Fibroblast of skin of left biceps (primary cell): ENCODE measurements at places on chromosomes 3 and 15.

DNA sequence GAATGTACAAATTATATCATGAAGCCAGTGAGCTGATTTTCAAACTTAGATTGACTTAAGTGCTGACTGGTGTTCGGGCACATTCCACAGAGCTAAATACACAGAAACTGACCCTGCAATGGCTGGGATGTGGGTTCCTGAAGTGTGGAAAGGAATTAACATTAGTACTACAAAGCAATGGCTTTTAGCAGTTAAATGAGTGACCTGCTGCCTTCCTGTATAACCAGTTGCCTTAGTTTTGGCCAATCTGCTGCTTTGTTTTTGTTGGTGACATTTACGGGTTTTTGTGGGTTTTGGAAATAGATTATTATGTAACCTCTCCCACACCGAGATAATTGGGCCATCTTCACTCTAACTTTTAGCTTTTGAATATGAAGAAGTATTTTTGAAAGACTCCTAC, 2.4 kb upstream of the SKIC8 start:
- no peak for DNase-seq

GRCh38 chr3:20380295-20380694, 194.3 kb upstream of the SGO1 start:
- DNase-seq: no peak

DNA sequence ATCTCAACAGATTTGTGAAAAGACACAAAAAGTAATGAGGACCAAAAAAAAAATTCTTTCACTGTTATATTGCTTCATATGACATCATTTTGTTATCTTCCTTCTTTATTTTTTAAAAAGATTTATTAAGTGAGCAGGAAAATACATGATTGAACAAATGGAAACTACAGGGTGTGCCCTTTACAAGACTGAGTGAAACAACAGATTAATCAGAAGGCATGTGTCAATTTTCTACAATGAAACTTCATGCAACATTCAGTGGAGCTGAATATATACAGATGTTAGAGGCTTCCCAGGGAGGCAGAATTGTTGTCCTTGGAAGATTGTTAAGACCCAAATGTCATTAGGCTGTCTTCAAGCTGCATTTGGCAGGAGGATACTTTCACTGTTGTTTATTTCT, 28.4 kb upstream of the SLC2A2 start:
- no peak for DNase-seq

- no peak for DNase-seq
These were observed 149.2 kb downstream of the CNTN4 start for GRCh38 chr3:2247831-2248230.

GRCh38 chr3:3503411-3503810, 295.8 kb upstream of the LRRN1 start:
- DNase-seq: peak; percentile 11

- no peak for DNase-seq
These were observed 16.5 kb downstream of the ZXDC start for GRCh38 chr3:126459111-126459762.

GRCh38 chr3:19229086-19229485, 80.8 kb downstream of the KCNH8 start:
- DNase-seq: no peak

DNA sequence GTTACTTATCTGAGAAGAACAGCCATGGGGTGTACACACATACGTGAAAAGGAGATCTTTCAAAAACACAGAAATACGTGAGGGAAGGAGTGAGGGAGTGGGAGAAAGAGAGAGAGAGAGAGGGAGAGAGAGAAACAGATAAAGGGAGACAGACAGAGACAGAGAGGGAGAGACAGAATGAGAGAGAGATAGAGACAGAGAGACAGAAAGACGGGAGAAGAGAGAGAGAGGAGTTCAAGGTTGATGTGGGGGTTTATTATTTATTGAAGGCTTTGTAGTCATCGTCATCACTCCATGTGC, 64.0 kb downstream of the CHST2 start:
- no peak for DNase-seq

GRCh38 chr3:125107861-125108567, 52.2 kb upstream of the HEG1 start:
- peak; percentile 62 for DNase-seq

GRCh38 chr15:92808598-92809063, 91.5 kb upstream of the CHD2 start:
- no peak for DNase-seq

GRCh38 chr3:42802876-42803413, 1.3 kb downstream of the HIGD1A start:
- no peak for DNase-seq

DNA sequence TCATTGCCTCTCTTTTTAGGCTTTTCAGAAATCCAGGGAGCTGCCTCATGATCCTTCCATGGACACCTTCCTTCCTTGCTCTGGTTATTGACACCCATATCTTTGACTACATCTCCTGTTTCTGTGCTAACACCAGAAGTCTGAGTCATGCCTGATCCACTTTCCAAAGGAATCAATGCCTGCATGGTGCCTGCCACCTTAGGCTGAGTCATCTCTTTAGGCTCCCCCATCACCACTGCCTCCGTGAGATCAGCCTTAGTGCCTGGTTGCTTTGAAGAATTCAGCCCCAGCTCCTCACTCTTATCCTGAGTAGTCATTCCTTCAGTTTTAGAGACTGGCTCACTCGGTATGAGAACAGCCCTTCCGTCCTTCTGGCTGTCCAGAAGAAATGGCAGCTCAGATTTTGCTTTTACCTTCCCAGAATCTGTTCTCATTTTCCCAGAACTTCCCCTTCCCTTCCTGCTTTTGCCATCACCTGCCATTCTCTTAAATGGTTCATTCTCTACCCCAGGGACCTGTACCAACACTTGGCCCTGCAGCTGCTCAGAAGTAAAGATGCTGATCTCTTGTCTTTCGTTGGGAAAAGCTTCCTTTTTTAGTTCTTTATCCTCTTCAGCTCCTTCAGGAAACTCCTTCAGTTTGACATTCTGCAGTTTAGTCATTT, 105.3 kb downstream of the MAP4 start:
- DNase-seq: peak; percentile 57

DNA sequence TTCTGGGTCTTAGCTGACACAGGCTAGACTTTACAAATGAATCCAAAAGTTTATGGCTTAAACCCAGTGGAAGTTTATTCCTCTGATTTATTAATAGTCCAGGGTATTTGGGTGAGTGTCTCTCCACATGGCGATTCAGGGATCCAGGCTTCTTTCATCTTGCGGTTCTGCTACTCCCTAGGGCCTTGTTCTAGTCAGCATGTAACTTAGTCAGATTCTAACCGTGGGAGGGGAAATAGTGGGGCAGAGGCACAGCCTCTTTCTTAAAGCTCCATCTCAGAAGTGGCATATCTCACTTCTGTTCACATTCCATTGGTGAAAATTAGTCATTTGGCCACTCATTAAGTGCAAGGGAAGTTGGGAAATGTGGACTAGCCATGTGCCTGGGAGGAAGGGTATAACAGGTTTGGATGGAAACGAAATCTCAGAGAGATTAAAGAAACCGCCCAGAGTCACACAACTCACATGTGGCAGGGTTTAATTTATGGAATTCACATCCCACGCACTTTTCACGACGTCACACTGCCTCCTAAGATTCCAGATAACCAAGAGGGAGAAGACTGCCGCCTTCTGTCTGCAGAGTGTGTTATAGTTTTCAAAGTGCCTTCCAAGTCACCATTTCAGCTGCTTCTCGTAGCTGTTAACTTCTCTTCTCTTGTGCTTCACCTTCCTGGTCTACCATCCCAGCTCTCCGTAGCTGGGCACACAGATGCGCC, 11.4 kb upstream of the RASGRF1 start:
- DNase-seq: no peak

GRCh38 chr3:47715928-47716327, 65.8 kb downstream of the SMARCC1 start:
- DNase-seq: no peak

DNA sequence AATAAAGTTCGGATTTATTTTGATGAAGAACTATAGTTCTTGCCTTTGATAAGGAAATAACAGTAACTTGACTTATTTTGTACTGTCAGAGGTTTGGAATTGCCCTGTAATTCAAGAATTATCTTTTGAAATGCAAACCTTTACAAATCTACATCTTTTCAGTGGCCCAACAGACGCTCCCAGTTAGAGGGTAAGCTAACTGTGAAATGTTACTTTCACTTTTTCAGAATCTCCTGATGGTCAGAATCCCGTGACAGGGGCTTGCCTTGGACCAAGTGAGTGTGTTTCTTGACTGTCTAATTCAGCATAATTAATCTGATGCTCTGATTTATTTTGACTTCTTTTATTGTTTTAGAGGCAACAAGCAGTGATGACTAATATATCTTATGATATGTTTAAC, 262.5 kb downstream of the PLOD2 start:
- no peak for DNase-seq

GRCh38 chr3:13219077-13219901, 146.1 kb upstream of the IQSEC1 start:
- DNase-seq: no peak

DNA sequence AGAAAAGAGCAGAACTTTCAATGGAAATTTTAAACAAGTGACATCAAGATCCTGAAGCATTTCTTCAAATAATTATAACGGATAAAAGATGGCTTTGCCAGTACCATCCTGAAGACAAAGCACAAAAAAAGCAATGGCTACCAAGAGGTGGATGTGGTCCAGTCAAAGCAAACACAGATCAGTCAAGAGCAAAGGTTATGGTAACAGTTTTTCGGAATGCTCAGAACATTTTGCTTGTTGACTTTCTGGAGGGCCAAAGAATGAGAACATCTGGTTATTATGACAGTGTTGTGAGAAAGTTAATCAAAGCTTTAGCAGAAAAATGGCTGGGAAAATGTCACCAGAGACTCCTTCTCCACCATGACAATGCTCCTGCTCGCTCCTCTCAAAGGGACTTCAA, 31.5 kb downstream of the FEM1B start:
- no peak for DNase-seq

GRCh38 chr15:78429477-78429876, 8.5 kb upstream of the IREB2 start:
- DNase-seq: no peak

GRCh38 chr3:197431346-197431910, 124.3 kb downstream of the BDH1 start:
- DNase-seq: no peak

GRCh38 chr3:182755308-182755707, 38.0 kb upstream of the ATP11B start:
- DNase-seq: no peak

DNA sequence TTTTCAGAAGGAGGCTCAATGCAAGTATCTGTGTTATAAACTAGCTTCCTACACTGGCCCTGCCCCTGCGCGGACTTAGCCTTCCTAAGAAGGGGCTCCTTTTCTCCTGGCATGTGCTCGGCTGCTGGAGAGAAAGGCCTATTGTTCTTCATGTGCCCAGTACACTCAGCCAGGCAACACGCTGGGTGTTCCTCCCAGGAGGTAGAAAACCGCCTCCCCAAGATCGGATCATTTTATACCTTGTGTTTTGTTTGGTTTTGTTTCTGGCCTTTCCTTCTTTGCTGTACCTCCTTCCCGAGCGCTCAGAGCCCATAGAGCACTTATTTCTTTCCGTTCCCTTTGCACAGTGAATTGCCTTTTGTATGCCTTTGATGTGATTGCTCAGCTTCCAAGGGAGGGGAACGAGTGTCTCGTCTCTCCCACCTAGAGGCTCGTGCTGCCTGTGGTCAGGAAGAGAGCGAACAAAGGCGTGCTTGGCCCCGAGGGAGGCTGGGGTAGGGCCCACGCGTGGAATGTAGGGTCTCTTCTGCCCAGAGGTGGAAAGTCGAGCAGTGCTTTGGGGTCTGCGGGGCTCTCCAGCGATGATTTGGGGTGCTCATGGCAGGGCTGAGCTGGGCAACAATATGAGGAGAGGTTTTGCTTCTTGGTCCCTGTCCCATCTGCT, 30.0 kb downstream of the CCNL1 start:
- DNase-seq: no peak

GRCh38 chr15:61421470-61421869, 192.4 kb upstream of the RORA start:
- no peak for DNase-seq
